ENCODE measurements at places on chromosomes 2 and 18.

DNA sequence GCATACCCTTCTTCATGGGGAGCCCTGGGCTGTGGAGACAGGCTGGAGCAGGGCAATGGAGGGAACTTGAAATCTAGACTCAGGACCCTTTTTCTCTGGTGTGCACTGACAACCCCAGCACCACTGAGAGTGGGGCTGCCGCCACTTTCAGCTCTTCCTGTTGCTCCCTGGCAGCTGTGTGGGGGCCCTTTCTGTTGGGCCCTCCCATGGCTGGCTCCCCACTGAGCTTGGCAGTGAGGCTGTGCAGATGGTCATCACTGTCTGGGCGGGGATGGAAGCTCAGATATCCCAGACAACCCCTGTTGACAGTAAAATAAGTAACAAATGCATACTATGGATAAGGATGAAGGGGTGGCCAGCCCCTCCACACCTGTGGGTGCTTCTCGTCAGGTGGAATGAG, 6.7 kb downstream of the MYO7B start:
- DNase-seq, result no peak

GRCh38 chr2:176758426-176758825, 454.2 kb upstream of the HNRNPA3 start:
- no peak for DNase-seq

DNA sequence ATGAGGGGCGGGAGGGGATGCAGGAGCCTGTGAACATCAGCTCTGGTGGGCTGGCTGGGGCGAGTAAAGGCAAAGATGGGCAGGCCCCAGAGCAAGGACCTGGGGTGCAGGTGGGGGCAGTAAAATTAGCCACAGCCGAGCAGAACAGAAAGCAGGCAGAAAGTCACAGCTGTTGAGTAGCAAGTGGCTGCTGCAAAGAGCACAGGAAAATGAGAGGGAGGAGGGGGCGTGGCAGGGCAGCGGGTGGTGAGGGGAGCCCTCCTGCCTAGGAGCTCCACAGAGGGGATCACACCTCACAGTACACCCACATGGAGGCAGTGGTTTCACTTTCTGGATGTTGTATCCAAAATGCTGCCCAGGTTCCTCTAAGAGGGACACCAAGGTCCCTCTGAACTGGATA, 79.6 kb downstream of the LBH start:
- no peak for DNase-seq

DNA sequence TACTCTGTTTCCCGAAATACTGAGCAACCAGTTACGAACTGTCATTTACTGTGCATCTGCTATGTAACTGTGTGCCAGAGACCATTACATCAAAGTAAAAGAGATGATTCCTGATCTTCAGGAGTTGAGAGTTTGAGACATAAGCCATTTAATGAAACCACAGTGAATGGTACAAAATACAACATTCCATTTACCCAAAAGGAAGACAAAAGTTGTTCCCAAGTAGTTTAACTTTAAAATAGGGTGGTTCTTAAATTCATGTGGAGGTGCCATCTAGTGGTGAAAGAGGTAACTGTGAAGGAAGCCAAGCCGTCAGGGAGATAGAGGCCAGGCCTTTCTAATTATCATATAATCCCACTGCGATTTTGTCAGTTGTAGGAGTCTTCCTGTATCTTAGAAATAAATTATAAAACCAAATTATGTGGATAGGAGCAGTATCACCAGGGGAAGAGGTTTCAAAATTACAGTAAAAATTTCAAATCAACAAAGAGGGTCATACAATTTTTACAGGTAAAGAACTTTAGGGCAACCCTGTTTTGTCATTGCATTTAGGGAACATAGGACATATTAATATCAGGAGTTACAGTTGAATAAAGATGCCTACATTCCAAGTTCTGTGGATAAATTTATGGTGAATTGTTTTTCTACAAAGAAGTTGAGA, 67.7 kb downstream of the EPAS1 start:
- DNase-seq, result no peak

DNA sequence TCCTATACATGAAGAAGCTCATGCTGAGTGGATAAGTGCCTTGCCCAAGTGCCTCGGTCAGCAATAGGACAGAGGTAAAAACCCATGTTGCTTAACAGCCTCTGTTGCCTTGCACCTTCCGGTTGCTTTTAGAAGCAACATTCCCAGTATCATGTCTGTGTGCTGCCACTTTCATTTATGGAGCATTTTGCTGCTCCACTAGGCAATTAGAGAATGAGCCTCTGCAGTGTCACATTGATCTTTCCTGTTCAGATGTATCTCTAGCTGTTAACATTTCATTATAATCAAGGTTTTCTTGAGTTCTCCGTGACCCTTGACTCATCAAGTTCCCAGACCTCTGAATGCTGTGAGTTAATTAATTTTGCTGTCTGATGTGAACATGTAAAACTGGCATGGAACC, 134.5 kb upstream of the EPB41L3 start:
- DNase-seq, result no peak

- no peak for DNase-seq
These were observed 39.9 kb upstream of the ELOA2 start for GRCh38 chr18:47075098-47075883.

All from uterus (tissue), 4 donors.